ENCODE measurements at places on chromosomes 7 and 10. TPM values are rescaled to one million over a fixed set of nuclear protein-coding genes. Genes with fewer than 3 reads are reported as not detected.

DNA sequence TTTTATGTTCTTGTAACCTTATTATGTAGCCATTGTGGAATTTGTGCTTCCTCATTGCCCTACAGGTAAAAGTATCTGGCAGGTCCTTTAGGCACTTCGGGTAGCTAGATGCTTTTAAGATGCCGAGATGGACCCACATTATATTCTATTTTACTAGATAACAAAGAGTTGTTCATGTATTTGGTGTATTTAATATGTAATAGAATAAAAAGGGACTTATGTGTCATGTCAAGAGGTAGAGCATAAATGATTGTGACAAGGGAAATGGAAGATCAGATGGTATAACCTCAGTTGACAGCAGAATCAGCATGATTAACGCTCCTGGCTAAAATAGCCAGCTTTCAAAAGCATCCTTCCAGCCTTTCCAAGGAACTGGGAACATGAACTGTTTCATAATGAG lies 50.6 kb downstream of the NPY start:
- DNase-seq = no peak

- DNase-seq = peak; percentile 64
Observed at GRCh38 chr7:69177941-69178494, 420.3 kb upstream of the AUTS2 start.

PDCD4 gene
- 605 TPM for total RNA-seq

- no peak for DNase-seq
Observed at GRCh38 chr10:13608246-13608853, 21.6 kb downstream of the PRPF18 start.

Data from stomach (tissue), 19 donors.